ENCODE measurements at places on chromosomes 6 and 20.

DNA sequence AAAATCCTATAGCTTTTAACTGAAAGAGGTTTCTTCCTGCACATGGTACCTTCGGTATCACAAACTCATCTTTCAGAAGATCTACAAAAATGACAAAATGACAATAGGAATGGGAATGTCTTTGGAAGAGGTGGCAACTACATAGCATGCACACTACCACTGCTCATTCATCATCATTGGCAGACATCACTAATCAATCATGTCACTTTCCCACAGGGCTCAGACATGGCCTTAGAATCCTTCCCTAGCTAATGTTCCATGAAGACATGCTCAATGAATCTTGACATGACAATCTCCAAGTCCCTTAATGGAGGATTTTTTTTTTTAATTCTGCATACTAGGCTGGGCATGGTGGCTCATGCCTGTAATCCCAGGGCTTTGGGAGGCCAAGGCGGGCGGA is 3.2 kb upstream of the PGC start:
- DNase-seq = no peak

DNA sequence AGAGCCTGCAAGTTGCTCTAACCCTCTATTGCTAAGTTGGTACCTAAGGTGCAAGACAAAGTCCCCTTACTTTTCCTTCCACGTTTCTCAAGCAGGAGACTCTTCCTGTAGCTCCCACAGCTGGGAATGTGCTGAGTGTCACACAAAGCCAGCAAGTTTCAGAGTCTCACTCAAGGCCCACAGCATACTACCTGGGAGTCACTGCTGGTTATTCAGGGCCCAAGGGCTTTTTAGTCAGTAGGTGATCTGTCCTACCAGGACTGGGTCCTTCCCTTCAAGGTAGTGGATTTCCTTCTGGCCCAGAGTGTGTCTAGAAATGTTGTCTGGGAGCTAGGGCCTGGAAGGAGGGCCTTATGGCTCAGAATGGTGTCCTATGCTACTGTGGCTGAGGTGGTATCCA is 261.9 kb upstream of the CITED2 start:
- no peak for DNase-seq

DNA sequence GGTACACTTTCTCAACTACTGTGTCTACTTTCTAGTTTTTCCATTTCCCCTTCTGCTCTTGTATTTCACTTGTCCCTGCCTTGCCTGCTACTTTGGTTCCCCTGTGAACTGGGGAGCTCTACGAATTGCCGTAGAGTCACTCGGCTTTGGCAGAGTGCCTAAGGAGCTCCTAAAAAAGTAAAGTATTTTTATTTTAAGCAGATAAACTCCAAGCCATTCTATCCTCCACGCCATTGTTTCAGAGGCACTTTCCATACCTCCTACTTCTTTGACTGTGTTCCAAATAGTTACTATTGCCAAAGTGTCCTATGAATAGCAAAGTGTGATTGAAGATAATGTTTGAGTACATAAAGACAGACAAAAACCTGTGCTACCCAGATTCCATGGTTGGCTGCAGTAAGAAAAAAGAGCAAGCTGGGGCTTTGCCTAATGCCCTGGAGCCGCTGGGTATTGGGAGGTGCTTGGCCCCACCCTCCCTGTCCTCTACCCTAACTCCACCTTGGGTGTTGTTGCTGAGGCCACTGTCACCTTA is 5.1 kb upstream of the MBOAT1 start:
- no peak for DNase-seq

DNA sequence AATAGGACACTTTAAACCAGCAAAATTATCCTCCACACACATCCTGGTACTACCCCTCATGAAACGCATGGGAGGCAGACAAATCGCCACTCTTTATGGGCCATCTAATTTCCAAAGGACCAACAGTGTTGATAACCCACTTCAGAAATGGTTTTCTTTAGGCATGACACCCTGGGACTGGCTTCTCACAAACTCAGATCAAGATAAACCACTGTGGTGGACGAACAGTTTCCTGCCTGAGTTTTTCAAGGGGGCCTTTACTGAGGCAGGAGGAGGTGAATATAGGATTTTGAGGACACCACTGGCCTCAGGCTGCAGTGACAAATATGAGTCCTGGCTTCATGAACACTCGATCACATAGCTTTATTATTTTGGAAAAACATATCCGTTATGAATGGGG is 26.0 kb downstream of the TRAM2 start:
- no peak for DNase-seq

- DNase-seq = no peak
Observed at GRCh38 chr6:20271818-20272217, 59.5 kb upstream of the MBOAT1 start.

- no peak for DNase-seq
Observed at GRCh38 chr6:88810701-88811100, 152.7 kb downstream of the RNGTT start.

DNA sequence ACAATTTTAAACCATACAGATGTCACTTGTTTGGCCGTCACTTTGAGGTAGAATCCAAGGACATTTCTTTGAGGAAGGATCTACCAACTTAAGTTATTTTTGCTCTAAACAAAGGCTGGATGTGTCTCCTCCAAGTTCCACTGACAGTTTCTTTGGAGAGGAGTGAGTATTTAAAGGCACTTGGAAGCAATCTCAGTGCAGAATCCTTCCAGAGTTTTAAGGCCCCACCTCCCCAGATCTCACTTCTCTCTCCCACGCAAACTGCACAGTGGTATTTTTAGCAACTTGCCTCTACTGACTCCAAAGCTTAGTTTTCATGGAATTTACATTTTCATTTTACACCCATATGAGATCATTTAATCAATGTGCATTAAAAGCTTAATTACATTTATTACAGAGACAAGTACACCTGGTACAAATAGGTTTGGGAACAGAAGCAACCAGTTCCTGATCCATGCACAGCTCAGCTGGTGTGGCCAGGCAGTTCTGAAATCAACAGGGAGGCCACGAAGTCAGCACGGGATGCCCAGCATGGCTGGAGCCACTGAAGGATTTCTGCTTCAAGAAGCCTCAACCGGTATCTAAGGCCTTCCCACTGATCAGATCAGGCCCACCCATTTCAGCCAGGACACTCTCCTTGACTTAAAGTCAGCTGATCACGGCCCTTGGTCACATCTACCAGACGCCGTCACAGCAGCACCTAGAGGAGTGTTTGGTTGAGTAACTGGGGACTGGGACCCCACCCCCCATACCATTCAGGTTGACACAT is 109.8 kb downstream of the SYCP2 start:
- DNase-seq = no peak

- DNase-seq = no peak
Observed at GRCh38 chr6:138957903-138958302, 30.1 kb downstream of the REPS1 start.

DNA sequence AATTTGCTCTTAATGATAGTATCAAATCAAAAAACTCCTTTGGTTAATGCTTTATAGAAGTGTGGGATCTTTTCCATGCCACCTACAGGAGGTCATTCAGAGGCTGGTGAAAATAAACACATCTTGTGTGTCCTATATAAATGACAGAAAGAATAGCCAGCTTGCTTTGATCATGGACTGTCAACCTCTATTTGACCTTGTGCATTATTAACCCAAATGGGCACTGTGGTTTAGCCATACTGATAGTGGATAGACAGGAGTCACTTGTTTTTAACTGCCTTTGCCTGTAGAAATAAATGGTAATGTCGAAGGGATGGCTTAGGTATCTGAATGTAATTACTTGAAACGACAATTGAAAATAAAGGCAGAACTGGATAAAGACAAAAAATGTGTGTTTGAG is 123.8 kb downstream of the CDKAL1 start:
- no peak for DNase-seq

GRCh38 chr6:142356884-142357225 is 55.0 kb downstream of the ADGRG6 start:
- no peak for DNase-seq
